Calu3 (cell line): ENCODE measurements at places on chromosomes 11 and 22. TPM values are rescaled to one million over a fixed set of nuclear protein-coding genes. Genes with fewer than 3 reads are reported as not detected.

Gene DCDC1
- 0.68 TPM in 1 of 2 replicates, not detected in the other for total RNA-seq

GRCh38 chr22:35555483-35555890 lies 14.9 kb downstream of the RASD2 start:
- no peak for DNase-seq

DNA sequence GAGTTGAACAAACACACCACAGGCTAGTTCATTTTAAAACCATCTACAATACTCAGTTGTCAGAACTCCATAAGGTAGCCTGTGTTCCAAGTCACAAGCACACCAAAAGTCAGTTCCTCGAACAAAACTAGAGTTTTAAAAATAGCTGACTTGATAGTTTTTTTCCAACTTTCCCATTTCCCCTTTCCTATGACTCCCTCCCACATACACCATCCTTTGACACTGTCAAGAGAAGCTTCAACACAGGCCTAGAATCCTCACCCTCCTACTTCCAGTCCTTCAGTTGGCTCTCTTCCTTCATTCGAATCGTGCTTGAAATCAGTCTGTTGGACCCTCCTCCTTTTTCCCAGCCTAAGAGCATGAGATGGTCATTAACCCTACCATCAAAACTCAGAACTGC lies 105.7 kb upstream of the AKIP1 start:
- no peak for DNase-seq

DNA sequence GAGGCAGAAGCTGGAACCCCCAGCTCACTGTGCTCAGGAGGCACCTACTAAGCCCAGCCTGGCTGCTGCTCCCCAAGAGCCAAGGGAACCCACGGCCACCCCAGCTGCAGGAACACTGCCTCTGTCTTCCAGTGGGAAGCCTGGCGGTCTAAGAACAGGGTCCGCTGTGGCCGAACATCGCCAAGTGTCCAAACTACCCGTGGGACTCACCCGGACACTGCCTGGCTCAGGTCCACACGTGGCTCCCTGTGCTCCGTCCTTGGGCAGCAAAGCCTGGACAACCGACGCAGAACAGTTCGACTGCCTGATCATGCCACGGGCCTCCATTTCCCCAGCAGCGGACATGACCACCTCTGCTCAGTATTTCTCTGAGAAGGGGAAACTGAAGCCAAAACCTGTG lies 747.0 kb downstream of the BRD1 start:
- DNase-seq, result no peak

Gene ARL2
- total RNA-seq, result 62.6 and 63.7 TPM in 2 replicates

Gene RBFOX2
- 63.1 and 64.1 TPM in 2 replicates for total RNA-seq
